Stimulated activated CD4-positive, alpha-beta T cell treated with anti-CD3 and anti-CD28 coated beads, Interleukin-15, amount 100 ng/mL, for 24 hours (primary cell): ENCODE measurements at places on chromosomes 16 and 17.

DNA sequence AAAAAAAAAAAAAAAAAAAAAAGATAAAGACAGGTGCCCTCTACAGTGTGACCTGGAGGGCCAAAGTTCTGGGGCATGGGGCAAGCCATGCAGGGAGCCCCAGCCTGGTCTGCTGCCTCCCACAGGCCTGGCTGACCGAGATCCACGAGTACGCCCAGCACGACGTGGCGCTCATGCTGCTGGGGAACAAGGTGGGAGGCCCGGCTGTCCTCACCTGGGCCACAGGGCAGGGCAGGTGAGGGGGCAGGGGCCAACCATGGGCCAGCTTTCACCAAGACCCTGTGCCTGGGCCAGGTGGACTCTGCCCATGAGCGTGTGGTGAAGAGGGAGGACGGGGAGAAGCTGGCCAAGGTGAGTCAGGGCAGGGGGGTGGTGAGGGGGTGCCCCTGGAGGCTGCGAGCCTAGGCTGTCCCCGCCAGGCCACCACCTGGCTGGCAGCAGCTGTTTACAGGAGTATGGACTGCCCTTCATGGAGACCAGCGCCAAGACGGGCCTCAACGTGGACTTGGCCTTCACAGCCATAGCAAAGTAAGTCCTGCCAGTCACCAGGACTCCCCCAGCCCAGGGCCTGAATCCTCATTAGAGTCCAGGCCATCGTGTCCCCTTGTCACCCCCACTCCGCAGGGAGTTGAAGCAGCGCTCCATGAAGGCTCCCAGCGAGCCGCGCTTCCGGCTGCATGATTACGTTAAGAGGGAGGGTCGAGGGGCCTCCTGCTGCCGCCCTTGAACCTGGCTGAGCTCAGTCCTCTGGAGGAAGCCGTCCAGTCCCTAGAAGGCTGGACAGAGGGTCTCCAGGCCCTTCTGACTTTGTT lies 2.7 kb upstream of the TRAF7 start:
- DNase-seq, result peak; percentile 65

- DNase-seq, result no peak
Observed at GRCh38 chr17:63758428-63758827, 15.0 kb downstream of the CCDC47 start.

GRCh38 chr17:66032082-66032712 lies 159.7 kb downstream of the CEP112 start:
- DNase-seq, result no peak

- DNase-seq, result no peak
Observed at GRCh38 chr17:76085066-76085730, 6.2 kb downstream of the ZACN start.

DNA sequence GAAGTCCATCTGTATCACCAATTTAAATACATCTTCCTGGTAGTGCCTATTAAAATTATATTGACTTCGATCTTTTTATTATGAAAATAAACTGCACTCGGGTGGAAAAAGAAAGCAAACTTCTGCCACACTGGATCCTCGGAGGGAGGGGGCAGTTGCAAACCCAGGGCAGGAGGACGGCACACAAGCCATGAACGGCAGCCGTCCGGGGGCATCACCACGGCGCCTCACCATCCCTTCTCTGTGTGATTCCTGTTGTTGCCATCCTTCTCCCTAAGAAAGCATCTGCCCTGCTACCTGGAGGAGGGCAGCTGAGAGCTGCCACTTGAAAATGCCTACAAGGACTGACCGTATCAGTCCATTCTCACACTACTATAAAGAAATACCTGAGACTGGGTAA lies 53.9 kb upstream of the ENPP7 start:
- DNase-seq, result no peak

GRCh38 chr17:43463241-43463640 lies 20.5 kb upstream of the DHX8 start:
- DNase-seq, result no peak

GRCh38 chr17:67105213-67105612 lies 60.9 kb downstream of the CACNG1 start:
- no peak for DNase-seq

- DNase-seq, result no peak
Observed at GRCh38 chr16:26386096-26386495, 680.6 kb upstream of the C16orf82 start.

DNA sequence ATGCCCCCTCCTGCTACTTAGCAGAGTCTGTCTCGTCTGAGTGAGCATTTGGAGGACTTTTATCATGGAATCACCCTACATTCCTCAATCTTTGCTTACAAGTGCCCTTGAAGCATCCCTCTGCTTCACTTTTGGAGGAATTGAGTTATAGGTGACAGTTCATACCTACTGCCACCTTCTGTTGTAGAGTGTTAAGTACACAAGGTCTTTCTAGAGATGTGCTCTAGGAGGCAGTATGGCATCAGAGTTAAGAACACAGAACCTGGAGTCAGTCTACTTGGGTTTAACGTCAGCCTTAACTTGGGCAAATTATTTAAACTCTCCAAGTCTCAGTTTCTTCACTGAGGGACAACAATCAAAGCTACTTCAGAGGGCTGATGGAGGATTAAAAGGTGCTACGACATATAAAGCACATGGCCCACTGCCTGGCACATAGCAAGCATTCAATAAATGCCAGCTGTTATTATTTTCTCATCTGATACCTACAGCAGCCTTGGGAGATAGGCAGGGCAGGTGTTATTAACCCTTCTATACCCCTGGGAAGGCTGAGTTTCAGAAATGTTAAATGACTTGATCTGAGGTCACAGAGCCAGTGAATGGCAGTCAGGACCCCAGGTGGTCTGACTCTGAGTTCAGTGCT lies 62.2 kb downstream of the UTP18 start:
- no peak for DNase-seq
